CD4-positive, alpha-beta T cell treated with Interleukin-12 subunit alpha and Interleukin-12 subunit beta, for 1 hour (primary cell): ENCODE measurements at places on chromosomes 5 and 9.

- no peak for DNase-seq
Measured at GRCh38 chr5:33795496-33795895, 96.3 kb downstream of the ADAMTS12 start.

DNA sequence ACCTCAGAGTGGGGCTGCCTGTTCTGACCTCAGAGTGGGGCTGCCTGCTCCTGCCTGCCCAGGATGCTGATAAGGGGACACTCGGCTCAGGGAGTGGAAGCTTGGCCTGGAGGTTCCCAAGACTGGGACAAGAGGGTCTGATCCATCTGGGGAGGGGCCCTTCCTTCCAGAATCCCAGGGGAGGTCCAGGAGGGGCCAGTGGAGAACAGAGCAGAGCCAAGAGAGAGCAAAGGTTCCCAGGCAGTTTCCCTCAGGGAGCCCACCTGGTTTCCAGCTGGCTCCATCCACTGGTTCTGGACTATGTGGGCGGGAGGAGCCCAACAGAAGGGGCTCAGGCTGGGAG lies 49.1 kb upstream of the RNU6ATAC start:
- no peak for DNase-seq

- no peak for DNase-seq
Measured at GRCh38 chr9:14352503-14352902, 38.6 kb upstream of the NFIB start.

DNA sequence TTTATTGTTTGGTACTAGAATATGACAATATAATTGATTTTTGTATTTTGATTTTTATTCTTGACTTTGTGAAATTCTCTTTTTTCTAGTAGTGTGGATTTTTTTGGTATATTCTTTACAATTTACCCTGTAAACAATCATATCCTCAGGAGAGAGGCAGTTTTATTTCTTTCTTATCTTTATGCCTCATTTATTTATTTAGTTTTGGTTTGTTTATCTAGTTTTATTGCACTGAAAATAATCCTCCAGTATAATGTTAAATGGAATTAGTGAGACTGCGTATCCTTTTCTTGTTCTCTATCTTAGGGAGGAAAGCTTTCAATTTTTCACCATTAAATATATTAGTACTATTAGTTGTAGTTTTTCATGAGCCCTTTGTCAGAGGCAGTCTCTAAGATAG lies 109.4 kb downstream of the MACROH2A1 start:
- DNase-seq, result no peak

GRCh38 chr9:89418882-89419640 lies 78.9 kb downstream of the SEMA4D start:
- DNase-seq, result peak; percentile 76
